ENCODE measurements at places on chromosomes 6 and 20.
A peak's percentile ranks its signal among the peaks of the same experiment; 100 is the strongest.

GRCh38 chr6:21769405-21769861, 175.9 kb downstream of the SOX4 start:
- DNase-seq, result no peak

- DNase-seq, result no peak
Observed at GRCh38 chr20:33516882-33517281, 27.0 kb downstream of the CBFA2T2 start.

DNA sequence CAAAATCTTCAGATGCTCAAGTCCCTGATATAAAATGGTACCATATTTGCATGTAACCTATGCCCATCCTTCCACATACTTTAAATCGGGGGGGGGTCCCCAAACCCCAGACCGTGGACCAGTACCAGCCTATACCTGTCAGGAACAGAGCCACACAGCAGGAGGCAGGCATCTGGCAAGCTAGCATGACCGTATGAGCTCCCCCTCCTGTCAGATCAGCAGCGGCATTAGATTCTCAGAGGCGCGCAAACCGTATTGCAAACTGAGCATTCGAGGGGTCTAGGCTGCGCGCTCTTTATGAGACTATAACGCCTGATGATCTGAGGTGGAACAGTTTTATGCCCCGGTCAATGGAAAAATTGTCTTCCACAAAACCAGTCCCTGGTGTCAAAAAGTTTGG, 30.7 kb downstream of the FGD2 start:
- DNase-seq, result no peak

GRCh38 chr6:137702791-137703424, 164.2 kb upstream of the TNFAIP3 start:
- no peak for DNase-seq

- DNase-seq, result peak; percentile 26
Observed at GRCh38 chr6:159100395-159101182, 55.8 kb upstream of the TAGAP start.

DNA sequence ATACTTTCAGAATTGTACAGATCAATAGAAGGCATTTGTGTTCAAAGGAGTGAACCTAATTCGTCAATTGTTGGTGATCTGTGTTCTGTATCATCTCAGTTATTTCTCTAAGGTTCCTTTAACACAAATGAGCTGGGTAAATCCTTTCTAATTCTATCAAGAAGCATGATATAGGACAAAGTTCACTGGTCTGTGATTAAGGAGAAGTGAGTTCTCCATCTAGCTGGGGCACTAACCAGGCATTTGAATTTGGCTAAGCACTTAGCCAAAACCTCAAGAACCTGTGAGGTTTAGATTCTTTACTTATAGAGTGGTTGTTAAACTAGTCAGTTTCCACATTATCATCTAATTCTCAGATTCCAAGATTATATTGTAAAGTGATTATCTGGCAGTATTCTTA, 50.3 kb downstream of the DOP1A start:
- DNase-seq, result no peak

- no peak for DNase-seq
Observed at GRCh38 chr20:47493963-47494293, 7.8 kb upstream of the NCOA3 start.

Data from CD4-positive, alpha-beta T cell treated with Interferon alpha-2 for 1 hour (primary cell).